Posterior cingulate gyrus (tissue), 11 donors: ENCODE measurements at places on chromosomes 6 and 20.

DNA sequence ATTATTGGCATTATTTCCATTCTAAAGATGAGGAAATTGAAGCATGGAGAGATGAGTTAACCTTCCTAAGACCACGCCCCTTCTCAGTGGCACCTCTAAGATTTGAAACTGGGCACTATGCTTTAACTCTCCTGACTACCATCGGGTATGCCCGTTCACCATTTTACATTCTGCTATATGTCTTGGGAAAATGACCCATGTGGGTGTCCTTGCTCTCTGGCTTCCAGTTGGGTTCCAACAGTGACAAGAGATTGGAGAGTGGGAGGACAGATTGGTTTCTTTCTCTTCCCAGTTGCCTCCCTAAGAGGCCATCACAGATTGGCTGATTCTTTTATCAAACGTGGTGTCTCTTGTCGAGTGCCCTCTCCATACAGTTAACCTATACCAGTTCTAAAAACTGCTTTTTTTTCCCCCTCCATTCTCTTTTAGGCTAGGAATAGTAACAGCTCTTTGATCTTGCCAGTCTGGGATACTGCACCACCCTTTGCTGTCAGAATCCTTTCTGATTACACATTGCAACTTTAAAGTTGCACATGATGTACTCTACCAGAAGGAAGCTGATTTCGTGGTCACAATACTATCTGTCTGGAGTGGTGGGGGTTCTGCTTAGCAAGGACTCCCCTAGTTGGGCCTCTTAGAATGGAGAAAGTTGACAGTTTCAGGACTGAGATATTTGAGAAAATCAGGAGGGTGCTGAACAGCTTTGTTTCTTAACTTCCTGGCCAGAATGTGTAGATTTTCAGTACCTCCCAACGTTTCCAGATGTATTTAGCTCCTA is 88.0 kb upstream of the ELOVL5 start:
- no peak for DNase-seq

DNA sequence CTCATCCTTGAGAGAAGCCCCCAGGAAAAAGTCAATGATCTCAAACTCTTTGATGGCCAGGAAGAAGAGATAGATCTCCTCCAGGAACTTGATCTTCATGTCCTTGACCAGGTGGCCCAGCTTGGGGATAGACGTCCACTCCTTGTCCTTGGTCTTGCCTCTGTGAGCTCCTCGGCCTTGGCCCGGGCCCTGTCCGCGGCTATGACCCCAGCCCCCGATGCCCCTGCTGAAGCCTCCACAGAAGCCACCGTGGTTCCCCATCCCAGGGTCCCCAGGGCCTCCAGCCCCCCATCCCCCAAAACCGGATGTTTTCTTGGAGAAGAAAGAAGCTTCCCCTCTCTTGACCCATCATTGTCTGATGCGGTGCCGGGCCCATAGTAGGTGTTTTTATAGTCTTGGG is 195.1 kb downstream of the ZMYND8 start:
- DNase-seq, result no peak

- DNase-seq, result no peak
Measured at GRCh38 chr6:111802015-111802414, 71.2 kb downstream of the FYN start.

DNA sequence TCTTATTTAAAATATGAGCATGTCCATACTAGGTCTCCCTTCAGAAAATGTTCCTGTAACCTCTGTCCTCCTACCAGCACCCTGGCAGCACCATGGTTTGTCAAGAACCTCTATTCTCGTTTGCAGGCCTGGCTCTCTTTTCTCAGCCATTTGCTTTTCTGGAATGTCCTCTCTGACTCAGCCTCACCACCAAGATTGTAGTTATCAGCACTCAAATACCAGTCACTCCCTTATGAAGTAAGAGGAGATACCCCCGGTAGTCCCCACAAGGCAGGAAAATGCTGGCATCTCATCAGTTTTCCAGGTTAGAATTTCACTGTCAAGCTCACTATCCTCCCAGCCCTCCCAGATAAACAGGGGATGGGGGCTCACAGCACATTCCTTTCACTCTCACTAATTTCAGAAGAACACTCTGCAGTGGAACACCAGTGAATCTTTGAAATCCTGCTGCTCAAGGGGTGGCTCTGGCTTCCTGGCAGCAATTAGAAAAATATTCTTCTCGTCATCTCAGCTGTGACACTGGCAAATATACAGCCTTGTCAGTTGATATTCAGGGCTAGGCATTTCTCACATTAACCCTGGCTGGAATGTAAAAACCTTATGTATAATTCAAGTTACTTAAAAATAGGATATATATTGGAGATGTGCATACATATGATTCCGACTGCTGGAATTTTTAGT is 129.2 kb downstream of the TBX18 start:
- no peak for DNase-seq

GRCh38 chr6:148249679-148250375 is 92.8 kb upstream of the SASH1 start:
- DNase-seq, result no peak
